ENCODE measurements at places on chromosomes 4 and X.

GRCh38 chrX:123489011-123489410 lies 243.8 kb downstream of the THOC2 start:
- peak; percentile 37 for DNase-seq

- peak; percentile 25 for DNase-seq
These were observed 18.1 kb upstream of the FAM241A start for GRCh38 chr4:112127048-112127637.

- peak; percentile 40 for DNase-seq
These were observed 84.8 kb downstream of the STOX2 start for GRCh38 chr4:183989931-183990330.

DNA sequence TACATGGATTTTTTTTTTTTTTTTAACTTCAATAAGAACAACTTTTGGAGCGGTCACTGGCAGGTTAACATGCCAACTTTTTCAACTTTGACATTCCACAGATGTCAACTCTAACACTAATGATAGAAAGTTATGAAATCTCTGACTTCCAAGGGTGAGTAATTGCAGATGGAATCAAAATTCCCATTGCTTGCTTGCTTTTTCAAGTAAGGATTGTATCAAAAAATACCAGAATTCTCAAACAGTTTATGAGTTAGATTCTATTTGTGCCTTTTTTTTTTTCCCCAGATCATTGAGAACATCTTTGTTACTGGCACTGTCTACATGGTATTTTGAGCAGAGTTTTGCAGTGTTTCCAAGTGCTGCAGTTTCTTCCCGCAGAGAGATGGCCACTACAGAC lies 50.3 kb upstream of the OTUD4 start:
- DNase-seq: peak; percentile 74

- no peak for DNase-seq
These were observed 1.3 kb downstream of the FAM149A start for GRCh38 chr4:186105647-186106321.

Measured in fibroblast of skin of right biceps (primary cell).